ENCODE measurements at places on chromosomes 12 and 14.

GRCh38 chr14:63902375-63902976, 49.7 kb downstream of the SYNE2 start:
- no peak for DNase-seq

GRCh38 chr12:19826980-19827550, 387.8 kb downstream of the AEBP2 start:
- DNase-seq, result no peak

DNA sequence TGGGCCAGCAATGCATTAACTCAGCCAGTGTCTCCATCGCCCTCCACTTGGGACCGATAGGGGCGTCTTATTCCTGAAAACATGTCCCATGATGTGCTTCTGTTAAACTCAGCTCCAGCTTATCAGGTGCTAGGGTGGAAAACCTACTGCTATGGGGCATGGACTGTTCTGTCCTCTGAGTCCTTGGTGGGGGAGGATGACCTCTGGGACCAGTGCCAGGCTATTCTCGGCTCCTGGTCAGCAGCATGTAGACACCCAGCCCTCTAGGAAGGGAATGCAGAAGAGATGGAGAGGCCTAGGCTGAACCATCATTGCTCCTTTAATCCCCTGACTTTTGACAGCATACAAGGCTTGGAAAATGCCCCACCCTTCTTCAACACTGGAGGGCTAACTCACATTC, 486.2 kb downstream of the MED13L start:
- no peak for DNase-seq

DNA sequence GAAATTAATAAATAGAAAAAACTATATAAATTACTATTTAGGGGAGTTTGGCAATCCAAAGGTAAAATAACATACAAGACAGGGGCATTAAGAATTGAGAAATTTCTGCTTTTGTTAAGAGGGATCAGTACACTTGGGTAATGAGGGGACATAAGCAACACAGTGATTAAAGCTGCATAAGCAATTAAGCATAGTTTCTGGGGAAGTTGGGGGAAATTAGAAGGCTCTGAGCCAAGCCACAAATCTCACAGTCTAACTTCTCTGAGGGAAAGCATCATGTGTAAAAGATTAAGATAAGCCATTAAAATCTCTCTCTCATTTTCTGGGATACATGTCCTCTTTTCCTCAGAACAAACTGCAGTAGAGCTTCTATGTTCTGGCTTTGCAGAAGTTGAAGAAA, 533.9 kb upstream of the LRFN5 start:
- DNase-seq, result no peak

GRCh38 chr12:115354007-115354890, 670.3 kb upstream of the TBX3 start:
- no peak for DNase-seq

DNA sequence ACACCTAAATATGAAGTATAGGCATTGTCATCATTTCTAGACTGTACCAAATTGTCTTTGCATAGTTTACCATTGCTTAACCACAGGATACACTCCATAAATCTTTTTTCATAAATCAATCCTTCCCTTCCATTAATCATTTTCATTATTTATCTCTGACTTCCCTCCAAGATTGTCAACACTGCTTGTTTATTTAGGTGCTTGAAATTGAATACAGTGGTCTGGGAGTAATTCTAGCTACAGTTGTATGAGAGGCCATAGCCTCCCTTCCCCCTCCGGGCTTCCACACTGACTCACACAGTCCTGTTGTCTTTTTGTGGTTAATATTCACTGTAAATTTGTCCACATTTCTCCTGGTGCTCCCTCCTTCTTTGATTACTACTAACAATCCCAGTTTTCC, 114.2 kb upstream of the ARID2 start:
- no peak for DNase-seq

DNA sequence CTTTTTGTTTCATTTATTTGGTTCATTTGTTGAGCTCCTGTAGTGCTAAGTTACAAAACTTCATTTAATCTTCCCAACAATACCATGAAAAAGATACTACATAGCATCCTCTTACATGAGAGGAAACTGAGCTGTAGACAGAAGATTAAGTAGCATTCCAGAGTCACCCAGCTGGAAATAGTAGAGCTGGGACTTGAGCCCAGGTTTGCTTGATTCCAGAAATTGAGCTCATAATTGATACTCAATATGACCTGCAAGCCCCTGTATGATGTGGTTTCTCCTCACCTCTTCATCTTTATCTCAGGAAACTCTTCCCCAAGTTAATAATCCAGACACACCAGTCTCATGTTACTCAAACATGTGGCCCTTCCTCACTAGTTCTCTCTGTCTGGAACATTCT, 87.0 kb upstream of the DAAM1 start:
- no peak for DNase-seq

DNA sequence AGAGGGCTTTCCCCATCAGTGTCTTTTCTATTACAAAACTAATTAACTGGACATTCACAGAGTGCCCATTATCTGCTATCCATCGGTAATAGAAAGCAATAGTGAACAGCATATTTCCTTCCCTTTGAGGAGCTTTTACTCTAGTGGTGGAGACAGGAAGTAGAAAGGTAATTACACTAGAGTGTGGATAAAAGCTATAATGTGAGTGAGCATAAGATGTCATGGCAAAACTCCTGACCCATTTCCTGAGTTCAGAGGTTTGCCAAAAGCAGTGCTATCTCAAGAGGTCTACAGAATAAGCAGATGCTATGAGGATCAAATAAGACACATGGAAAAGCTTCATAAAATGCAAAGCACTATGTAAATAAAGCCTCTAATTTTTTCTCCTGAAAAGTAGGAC, 24.0 kb downstream of the TIMELESS start:
- DNase-seq, result no peak

DNA sequence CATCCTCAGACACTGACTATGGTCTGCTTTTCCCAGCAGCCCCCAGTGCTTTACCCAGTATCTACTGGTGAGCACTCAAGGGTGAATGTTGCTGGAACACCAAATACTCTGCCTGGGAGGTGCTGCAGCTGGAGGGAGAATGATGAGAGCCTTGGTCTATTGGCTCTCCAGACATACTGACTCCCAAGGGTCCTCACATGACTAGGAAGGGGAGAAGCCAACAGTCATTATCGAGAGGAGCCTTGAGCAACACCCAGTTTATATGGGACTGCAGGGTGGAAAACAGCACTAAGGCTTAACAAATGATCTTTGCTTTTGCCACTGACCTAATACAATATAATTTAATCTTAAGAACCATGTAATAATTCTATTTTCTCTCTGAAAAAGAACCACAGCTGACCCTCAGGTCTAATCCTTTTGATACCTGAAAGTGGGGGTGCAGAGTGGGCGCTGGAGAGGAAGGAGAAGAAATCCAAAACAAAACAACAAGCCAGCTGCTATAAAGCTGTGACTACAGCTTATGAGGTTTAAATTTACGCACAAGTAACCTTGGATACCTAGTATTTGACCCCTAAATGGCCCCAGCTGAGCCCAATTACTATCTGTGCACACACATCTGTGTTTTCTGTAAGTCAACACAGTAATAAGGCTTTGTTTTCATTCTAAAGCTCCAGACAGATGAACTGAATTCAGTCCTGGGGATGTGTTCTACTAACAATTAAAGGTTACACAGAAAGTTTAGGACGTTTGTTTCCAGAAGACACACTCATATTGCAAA, 107.8 kb upstream of the GRIP1 start:
- DNase-seq, result no peak

DNA sequence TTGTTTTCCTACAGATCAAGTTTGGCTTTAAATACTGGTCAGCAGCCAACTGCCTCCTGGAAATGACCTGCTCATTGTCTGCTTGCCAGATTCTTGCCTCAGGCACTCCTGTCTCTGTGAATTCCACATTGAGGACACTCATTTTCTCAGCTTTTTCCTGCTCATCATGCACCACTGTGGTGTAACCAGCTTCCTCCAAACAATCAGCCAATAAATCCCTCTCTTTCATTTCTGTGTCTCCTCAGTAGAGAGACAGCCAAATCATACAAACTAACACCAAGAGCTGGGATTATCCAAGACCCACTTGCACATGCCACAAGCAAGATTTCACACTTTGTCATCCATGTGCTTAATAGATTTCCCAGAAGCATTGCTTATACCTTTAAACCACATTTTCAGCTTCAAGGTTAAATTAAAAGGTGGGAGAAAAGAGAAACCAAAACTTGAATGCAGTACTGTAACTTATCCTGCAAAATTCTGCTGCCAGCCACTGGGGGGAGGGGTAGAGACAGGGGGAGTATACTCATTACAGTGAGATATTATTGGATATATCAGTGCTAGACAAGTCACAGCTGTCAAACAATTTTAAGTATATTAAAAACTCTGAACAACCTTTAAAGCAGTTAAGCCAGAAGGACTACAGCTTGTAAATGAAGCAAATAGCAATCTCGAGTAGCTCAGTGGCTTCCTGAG, 105.0 kb downstream of the PPP2R5E start:
- DNase-seq, result no peak

- DNase-seq, result no peak
Observed at GRCh38 chr14:28652782-28653181, 113.8 kb upstream of the FOXG1 start.

- DNase-seq, result no peak
Observed at GRCh38 chr14:54567639-54568561, 972 bp downstream of the SAMD4A start.

DNA sequence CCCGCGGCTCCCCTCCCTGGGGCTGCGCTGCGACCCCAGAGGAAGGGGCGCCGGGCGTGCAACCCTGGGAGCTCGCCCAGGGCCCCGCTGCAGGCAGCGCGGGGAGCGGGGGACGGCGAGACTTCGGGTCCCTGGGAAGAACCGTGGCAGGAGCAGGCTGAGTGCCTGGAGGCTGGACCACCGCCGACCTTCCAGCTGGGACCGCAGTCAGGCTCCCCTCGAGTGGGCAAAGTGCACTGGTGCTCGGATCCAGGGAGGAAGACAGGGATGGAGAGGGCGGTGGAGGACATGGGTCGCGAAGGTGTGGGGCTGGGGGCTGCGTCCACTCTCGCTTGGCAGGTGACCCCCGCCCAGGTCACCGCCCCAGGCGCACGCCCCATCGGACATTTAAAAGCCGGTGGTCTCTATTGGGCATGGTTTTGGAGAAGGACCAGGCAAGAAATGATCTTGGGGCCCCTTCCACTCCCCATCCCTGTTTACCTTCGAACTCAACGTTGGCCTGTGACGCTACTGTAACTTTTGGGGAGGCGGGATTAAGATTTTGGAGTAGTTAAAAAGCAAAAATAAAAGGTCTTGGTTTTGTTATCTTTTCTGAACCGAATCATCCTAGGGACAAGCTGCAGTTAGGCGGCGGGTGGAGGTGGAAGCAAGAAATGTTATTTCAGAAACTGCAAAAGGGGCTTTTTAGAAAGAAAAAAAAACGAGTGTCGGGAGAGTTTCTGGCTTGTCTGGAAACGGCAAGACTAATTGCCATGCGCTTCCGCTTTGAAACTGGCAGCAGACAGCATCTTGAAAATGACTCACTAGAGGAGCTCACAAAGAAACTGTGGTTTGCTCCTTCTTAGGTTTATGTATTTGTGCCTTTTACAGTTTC, 1.0 kb downstream of the ELK3 start:
- DNase-seq, result no peak

GRCh38 chr12:106358396-106359241, 1.1 kb downstream of the POLR3B start:
- DNase-seq, result no peak

- no peak for DNase-seq
Observed at GRCh38 chr14:81132468-81132867, 88.3 kb downstream of the GTF2A1 start.

- no peak for DNase-seq
Observed at GRCh38 chr12:1313906-1314305, 280.5 kb downstream of the FBXL14 start.

DNA sequence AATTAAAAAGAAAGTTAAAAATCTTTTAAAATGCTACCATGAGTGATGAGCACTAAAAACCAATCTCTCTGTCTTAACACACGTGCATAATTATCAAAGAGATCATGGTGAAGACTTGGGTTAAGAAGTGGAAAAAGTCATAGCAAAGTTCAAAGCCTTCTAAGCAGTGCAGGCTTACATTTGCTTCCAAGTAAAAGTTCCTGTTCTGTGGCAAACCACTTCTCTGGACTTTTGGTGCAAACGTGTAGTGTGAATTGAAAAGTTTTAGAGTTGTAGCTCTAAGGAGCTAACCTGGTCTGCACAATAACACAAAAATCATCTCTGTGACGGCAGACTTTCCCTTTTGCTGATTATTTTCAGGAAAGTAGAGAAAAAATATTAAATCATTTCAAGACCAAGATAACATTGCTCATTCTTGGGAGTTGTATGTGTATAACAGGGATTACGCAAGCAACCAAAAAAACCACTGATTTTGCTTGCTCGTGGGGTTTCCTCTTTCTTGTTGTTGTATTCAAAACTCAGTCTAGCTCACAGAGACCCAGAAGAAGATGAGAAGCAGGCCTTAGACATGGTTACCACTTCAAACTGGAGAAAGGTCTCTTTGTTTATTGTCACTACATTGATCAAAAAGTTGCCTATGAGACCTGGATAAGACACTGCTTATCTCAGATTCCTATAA, 2.3 kb upstream of the GLIPR1 start:
- DNase-seq, result no peak

GRCh38 chr12:54162741-54163140, 26.0 kb downstream of the SMUG1 start:
- peak; percentile 87 for DNase-seq

GRCh38 chr14:34496679-34497513, 34.9 kb upstream of the SPTSSA start:
- DNase-seq, result no peak

GRCh38 chr12:94211021-94211420, 62.6 kb downstream of the PLXNC1 start:
- no peak for DNase-seq

DNA sequence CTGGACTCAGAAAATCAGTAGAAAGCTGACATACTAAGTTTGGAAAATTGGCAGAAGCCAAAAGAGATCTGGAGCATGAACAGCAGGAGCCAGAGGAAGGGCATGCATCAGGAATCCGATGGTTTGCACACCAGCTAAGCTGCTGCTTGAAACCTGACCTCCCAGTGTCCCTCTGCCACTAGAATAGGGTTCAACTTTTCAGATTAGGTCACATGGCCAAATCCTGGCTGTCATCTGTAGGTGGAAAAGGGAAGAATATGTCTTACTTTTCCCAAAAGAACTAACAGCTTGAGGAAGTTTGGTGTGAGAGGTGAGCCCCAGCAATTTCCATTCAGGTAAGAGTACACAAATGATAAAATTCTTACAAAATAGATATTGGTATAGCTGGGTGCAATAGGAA, 732.6 kb downstream of the RERGL start:
- DNase-seq, result no peak

- no peak for DNase-seq
Observed at GRCh38 chr12:74489543-74489942, 48.1 kb upstream of the ATXN7L3B start.

DNA sequence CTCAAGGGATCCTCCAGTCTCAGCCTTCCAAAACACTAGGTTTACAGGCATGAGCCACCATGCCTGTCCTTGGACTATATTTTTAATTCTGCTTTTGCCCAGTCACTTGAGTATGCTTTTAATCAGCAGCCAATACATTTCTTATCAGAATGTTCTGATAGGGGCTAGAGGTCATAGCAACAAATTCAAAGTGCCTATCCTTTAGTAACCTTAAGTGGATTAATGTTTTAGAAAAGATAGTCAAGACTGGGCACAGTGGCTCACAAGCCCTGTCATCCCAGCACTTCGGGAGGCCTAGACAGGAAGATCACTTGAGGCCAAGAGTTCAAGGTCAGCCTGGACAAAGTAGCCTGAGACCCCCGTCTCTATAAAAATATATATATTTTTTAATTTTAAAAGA, 37.1 kb downstream of the CKB start:
- no peak for DNase-seq

- DNase-seq, result no peak
Observed at GRCh38 chr12:51970904-51971646, 19.6 kb downstream of the ACVR1B start.

- DNase-seq, result no peak
Observed at GRCh38 chr14:98853063-98853729, 418.8 kb downstream of the BCL11B start.
